AG04450 (cell line): ENCODE measurements at places on chromosomes 6 and 20.

DNA sequence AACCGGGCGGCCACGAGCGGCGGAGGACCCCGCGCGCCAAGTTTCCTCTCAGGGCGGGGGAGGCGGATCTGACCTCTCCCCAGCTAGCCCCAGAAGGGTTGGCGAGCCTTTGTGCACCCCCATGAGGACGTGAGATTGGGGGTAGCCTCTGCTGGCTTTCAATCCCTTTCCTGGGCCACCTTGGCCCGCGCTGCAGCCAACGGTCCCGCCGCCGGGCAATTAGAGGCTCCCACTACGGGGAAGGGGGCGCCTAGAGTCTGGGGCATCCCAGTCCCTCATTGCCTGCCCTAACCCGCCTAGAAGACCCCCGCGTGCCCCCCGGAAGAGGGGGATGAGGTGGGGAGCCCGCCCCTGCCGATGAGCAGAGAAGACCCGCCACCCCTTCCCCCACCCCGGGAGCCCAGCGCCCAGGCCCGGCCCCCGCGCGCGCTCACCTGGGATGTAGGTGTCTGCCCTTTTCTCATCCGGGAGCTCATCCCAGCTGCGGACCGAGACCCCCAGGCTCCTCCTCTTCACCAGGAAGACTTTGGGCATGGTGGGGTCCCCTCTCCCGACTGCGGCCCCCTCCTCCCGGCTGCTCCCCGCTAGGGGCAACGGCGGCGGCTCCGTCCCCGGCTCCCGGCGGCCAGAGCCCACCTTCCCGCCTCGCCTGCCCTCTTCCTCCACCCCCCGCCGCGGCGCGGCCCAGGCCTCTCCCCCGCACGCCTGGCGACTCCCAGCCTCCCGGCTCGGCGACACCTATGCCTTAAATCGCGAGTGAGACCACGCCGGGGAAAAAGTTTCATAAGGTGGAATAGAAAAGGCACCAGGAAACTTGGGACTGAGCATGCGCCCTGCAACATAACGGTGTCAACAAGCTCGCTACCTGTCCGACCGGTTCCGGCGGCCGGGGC is at the start of gene OVOL2:
OVOL2 (minus strand) TSS at position 816 of the 893 bp plus-strand sequence; CDS start at position 534, 282 bp downstream.
- DNase-seq, result no peak

- peak; percentile 88 for DNase-seq
Measured at GRCh38 chr6:101722991-101723579, 329.6 kb downstream of the GRIK2 start.

GRCh38 chr6:160336200-160336599 is 12.0 kb upstream of the SLC22A3 start:
- no peak for DNase-seq

DNA sequence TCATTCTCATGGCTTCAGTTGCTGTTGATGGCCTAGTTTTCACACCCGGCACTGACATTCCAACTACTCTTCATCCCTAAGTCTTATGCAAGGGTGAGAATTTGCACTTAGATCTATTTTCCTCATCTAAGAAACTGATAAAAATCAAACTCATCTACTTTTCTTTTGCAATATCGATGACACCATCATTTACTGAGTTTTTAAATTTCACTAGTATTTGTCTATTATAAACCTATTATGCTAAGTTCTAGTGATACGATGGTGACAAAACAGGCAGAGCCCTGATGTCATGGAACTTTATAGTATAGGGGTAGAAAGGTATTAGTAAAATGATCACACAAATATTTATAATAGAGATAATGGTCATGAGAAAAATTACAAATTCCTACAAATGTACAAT is 167.9 kb upstream of the CITED2 start:
- no peak for DNase-seq

- no peak for DNase-seq
Measured at GRCh38 chr6:36933102-36933501, 21.4 kb upstream of the PI16 start.

- DNase-seq, result no peak
Measured at GRCh38 chr6:142893088-142893487, 51.9 kb downstream of the HIVEP2 start.
